ENCODE measurements at places on chromosomes 2 and 18.

DNA sequence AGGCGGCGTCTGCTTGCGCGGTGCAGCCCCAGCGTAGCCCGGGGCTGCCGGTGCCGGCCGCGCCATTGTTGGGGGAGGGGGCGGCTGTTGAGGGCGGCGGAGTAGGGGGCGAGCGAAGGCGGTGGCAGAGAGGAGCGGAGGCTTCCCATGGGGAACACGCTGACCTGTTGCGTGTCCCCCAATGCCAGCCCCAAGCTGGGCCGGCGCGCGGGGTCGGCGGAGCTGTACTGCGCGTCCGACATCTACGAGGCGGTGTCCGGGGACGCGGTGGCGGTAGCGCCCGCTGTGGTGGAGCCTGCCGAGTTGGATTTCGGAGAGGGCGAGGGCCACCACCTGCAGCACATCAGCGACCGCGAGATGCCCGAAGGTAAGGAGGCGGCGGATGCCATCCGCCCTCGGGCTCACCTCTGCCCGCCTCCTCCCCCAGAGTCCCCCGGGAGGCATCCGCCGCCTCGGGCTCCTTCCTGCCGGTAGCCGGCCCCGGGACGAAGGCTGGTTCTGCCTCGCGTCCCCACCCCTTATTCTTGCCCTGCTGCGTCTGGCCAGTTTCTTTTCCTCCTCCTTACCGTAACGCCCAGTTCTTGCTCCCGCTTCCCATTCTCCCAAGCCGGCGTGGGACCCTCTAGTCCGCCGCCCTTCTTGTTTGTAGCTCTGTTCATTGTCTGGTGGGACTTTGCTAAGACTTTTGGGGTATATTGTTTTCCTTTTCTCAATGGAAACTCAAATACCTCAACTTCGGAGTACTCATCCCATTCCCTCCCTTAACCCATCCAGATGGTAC is 500 bp downstream of the CCNYL1 start:
- peak; percentile 71 for DNase-seq

DNA sequence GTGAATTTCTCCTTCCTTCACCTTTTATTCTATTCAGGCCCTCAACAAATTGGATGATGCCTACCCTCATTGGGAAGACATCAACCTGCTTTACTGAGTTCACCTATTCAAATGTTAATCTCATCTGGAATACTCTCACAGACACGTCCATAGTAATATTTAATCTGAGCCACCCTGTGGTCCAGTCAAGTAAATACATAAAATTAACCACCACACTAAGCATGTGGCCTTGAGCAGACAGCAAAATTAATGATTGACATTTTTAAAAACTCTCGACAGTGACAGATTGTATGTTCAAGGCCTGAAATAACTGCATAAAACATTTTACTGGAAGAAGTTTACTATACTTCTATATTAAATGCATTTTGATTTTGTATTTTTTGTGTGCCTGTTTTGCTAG is 540.6 kb upstream of the GCFC2 start:
- no peak for DNase-seq

DNA sequence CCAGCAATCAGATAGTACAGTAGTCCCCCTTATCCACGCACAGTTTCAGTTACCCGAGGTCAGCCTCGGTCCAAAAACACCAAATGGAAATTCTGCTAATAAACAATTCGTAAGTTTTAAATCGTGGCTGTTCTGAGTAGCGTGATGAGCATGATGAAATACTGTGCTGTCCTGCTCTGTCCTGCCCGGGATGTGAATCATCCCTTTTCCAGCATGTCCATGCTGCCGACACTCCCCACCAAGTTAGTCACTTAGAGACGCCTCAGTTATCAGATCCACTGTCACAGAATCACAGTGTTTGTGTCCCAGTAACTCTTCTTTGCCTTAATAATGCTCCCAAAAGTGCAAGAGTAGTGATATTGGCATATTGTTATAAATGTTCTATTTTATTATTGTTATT is 62.1 kb downstream of the MEX3C start:
- DNase-seq, result no peak

DNA sequence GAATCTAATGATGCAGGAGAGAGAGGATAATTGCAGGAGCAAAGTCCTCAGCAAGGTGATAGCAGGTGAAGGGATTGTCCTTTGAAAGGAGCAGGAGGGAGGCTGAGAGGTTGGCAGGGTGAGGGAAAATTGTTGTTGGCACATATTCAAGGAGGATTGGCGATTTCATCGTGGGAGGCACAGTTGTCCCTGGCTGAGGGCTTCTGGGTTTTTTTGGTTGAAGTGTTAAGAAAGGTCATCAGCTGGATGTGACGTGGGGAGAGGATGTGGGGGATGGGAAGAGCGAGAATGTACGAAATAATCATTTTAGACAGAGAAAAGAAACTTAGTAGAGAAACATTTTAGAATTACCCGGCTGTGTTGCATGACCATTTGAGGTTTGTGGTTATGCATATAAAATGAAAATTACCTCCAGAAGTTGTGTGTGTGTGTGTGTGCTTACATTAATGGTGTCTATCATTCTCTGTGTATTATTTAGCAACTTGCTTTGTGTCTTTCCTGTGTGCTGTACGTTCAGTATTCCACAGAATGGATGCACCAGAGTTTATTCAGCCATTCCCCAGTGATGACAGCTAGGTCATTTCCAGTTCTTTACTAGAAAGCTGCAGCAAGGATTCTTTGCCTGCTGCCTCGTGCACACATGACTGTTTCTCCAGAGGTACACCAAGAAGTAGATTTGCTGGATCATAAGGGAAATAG is 67.6 kb downstream of the SDC1 start:
- no peak for DNase-seq

- no peak for DNase-seq
Measured at GRCh38 chr18:35174093-35174731, 66.6 kb upstream of the ZNF397 start.

DNA sequence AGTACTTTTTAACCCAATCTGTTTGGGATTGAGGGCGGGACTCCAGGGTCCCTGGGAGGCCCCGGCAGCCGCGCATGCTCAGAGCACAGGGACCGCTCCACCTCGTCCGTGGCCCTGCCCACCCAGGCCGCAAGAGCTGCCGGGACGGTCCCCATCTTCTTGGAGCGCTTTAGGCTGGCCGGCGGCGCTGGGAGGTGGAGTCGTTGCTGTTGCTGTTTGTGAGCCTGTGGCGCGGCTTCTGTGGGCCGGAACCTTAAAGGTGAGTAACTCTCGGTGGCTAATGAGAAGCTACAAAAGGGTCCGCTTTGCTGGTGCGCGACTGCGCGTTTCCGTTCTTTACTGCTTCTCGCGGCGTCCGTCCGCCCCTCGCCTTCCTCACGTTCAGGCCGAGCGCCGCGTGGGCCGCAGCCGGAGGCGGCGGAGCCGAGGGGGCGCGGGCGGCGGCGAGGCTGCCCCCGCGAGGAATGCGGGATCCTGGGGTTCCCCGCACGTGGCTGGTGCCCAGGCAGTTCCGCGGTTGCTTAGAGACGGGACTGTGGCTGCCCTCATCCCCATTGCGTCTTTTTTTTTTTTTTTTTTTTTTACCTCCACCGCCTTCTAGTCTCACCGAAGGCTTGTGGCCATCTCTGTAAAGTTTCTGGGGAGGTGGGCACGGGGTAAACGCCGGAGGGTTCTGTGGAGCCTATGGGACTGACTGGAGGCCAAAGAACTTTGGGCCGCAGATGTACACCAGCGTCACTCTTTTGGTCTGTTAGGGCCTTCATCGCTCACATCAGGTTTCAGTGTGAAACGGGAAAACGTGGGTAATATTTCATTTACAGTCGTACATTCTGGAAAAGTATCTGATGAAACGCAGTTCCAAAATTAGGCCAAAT is at the start of gene SSB:
Gene SSB (plus strand): TSS at position 154 of the 875 bp plus-strand sequence. CDS start 2,090 bp downstream, outside the sequence.
- DNase-seq, result peak; percentile 96
